ENCODE measurements at places on chromosomes 2 and 18. TPM values are rescaled to one million over a fixed set of nuclear protein-coding genes. Genes with fewer than 3 reads are reported as not detected.
A peak's percentile ranks its signal among the peaks of the same experiment; 100 is the strongest.

Gene CD8A
- total RNA-seq: 2.6 TPM

Gene SPHKAP
- total RNA-seq: not detected

DNA sequence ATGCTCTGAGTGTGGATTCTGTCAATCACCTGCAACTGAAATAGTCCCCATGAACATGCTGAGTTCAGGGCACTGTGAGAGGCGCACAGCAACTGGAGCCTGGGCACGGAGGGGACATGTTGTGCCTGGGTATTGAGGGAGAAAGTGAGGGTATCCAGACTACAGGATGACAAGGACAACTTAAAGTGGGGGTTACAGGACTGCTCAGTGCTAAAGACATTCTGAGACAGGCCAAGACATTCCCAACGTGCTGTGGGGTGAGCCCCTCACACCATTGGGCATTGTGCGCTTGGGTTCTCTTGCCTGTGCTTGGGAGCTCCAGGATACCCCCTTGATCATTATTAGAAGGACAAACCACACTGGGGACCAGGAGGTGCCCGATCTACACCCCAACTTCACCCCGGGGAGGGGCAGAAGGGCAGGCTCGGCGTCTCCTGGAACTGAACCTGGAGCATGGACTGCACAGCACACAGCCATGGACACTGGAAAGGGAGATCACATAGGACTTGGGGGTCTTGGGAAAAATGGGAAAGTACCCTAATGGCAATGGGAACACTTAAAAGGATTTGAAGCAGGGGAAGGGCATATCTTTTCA lies 72.5 kb upstream of the HDAC4 start:
- peak; percentile 31 for DNase-seq

Gene SMYD5
- total RNA-seq: 22.7 TPM

Gene HOXD4
- 6.8 TPM for total RNA-seq

GRCh38 chr2:127712999-127713398 lies 11.7 kb downstream of the SFT2D3 start:
- DNase-seq: no peak

- DNase-seq: no peak
These were observed 75.3 kb upstream of the SERPINE2 start for GRCh38 chr2:224114428-224114827.

DNA sequence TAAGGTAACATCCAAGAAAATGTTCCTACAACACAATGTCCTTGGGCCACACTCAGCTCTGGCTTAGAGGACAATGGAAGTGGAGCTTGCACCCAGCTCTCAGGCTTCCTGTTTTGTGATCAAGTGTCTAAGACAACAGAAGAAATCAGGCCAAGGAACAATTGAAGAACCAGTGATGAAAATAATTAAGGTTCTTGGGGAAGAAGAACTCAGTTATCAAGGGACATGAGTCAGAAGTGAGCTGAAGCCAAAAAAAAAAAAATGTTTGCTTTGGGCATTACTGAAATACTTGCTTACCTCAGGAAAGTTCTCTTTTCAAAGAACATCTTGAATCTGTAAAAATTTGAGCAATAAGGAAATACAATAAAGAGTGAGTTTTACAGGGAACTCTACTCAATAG lies 299.0 kb downstream of the FBXO15 start:
- DNase-seq: no peak

GRCh38 chr2:16050908-16051489 lies 110.6 kb downstream of the MYCN start:
- DNase-seq: no peak

DNA sequence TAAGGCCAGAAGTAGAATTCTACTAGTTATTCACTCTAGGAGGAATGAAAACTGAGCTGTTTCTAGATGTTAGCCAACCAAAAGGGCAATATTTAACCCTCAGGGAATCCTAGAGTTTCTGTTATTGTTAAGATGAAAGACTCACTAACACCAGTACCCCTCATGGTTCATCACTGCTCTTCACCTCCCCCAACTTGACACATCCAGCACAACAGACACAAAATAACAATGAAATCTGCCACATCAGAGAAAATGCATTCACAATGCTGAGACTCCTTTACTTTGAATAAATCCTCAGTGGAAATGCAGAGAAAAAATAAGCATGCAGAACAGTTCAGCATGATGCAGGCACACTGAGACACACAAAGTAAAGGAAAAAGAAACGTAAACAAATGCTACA lies 111.3 kb downstream of the RIF1 start:
- no peak for DNase-seq

GRCh38 chr2:233857511-233858141 lies 3.3 kb upstream of the HJURP start:
- no peak for DNase-seq

DNA sequence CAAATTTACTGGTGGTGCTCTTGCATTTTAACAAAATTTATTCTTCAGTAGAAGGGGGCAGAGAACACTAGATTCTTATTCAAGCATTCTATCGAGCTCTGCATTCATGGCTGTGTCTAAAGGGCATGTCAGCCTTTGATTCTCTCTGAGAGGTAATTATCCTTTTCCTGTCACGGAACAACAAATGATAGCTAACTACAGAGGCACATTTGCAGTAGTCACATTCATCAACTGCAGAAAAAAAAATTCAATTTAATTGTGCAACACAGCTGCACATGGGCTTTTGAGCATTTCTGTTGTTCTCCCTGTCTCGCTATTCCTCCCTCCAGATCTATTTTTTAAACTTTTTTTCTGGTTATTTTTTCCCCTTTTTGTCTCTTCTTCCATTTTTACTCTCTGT lies 13.0 kb upstream of the DLX1 start:
- no peak for DNase-seq

- peak; percentile 1 for DNase-seq
These were observed 22.1 kb upstream of the TEX51 start for GRCh38 chr2:126876631-126877030.

GRCh38 chr2:231671270-231672050 lies 36.9 kb upstream of the PTMA start:
- DNase-seq: no peak

Measured in sciatic nerve (tissue), 2 donors.